ENCODE measurements at places on chromosomes 2 and 18.

GRCh38 chr2:211405036-211405435 is 848.6 kb downstream of the CPS1 start:
- DNase-seq: no peak

DNA sequence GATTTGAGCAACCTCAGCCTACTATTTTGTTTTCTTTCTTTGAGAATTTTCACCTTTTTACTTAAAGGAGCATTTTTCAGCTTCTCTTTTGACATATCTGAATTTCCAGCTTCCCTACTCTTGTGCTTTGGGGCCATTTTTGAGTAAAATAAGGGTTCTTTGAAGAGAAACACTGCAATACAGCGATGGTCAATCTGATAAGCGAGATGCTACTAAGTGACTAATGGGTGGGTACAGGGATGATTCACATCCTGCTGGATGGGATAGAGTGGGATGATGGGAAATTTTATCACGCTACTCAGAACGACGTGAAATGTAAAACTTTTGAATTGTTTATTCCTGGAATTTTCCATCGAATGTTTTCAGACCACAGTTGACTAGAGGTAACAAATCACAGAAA is 211.5 kb downstream of the TMEM247 start:
- DNase-seq: peak; percentile 36

DNA sequence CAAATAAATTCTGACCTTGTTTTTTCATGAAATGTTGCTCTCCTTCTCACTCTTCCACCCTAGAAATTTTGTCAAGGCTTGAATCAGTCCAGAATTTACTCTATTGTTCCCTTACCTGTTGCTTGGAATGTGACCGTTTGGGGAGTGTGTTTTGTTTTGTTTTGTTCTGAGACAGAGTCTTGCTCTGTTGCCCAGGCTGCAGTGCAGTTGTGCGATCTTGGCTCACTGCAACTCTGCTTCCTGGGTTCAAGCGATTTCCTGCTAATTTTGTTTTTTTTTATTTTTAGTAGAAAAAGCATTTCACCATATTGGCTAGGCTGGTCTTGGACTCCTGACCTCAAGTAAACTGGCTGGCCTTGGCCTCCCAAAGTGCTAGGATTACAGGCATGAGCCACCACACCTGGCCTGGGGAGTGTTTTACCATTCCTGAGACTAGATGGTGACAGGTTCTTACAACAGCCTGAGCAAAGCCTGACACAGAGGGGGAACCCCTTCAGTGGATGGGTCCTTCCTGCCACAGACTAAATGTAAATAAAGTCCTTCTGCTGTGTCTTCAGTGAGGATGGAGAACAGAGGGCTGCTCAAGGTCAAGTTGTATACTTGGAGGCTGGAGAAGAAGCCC is 52.0 kb downstream of the HAUS1 start:
- no peak for DNase-seq

DNA sequence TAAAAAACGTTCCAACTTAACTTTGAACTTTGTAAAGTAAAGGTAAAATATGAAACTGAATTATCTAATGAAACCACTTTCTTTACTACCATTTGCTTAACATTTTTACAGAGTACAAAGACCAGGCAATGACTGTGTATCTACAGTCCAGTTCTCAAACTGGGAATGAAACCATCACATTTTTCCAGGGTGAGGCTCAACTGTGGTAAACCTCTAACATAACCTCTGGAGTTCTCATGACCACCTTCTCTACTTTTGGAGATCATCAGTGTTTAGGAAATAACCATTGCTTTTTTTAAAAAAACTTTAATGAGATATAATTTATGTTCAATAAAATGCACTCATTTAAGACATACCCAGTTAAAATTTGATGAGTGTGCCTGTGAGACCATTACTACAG is 223.5 kb downstream of the RNF152 start:
- no peak for DNase-seq

GRCh38 chr2:147663153-147663961 is 181.5 kb upstream of the ACVR2A start:
- no peak for DNase-seq

DNA sequence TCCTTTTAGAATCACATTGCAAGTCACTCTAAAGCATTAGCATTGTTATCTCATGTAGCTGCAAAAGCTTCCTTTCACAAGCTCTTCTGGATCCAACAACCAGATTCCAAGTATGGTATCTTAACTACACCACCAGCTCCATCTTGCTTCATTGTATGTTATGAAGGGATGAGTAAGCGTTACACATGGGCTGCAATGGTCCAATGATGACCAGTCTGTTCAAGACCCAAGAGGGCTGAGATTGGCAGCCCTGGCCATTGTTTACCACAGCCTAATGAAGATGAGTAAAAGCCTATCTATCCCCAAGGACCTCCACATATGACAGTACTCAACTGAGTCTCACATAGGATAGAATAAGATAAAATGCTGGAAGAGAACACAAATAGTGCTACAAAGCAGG is 6.3 kb downstream of the CFLAR start:
- DNase-seq: no peak

DNA sequence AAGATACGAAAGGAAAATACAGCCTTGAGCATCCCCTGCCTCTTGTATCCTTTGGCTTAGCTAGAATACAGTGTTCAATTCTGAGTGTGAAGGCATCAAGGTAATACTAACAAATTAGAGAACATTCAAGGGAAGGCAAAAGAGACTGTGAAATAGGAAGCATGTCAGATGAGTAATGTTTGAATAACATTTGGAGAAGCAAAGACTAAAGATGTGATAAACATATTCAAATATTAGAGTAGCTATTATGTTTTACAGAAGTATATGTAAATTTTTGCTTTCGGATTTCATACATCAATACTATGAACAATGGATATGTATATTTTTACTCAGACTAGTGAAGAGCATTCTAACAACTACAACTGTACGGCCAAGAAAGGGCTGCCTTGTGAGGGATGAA is 161.7 kb upstream of the FN1 start:
- DNase-seq: no peak

GRCh38 chr18:10454681-10455557 is 484 bp downstream of the APCDD1 start:
- no peak for DNase-seq

GRCh38 chr2:3575534-3576262 is 638 bp downstream of the RPS7 start:
- peak; percentile 31 for DNase-seq

- no peak for DNase-seq
Observed at GRCh38 chr2:22329211-22330154, 1055.5 kb upstream of the KLHL29 start.

DNA sequence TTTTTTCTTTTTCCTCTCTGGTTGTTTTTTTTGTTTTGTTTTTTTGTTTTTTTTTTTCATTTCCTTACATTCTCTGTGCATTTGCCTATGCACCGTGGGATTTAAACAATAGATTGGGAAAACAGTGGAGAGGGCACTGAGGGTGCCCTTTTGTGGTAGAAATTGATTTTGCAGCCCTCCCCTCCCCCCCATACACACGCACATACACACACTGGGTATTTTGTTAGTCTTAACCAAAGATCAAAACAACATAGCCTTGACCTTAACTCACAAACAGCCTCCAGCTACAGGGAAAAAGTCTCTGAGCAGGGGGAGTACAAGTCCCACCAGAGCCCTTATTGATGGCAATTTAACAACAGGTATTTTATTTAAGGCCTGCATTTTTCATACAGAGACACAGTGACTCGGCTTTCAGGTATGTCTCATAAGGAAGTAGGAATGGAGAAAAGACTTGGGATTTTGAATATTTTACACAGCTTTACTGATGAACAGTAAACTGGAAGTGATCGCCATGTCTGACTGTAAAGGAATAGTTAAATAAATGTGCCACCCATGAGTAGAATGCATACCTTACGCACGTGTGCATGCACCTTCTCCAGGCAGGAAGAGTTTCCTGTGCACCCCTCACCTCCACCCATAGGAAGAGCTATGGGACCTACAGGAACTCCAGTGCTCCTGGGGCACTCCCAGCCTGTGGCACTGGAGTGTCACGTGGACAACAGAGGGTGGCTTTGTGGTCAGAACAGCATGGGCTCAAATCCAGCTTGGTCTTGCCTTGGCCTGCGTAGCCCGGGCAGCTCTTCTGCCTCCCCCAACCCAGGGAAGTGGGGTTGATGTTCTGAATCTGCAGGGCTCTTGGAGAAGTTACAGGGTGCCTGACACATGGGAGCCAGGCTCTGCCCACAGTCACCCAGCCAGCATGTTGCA is 266.4 kb downstream of the ANAPC1 start:
- DNase-seq: peak; percentile 20

- peak; percentile 58 for DNase-seq
Observed at GRCh38 chr2:43605079-43605655, 9.3 kb upstream of the THADA start.

GRCh38 chr2:192347542-192347941 is 152.8 kb upstream of the TMEFF2 start:
- no peak for DNase-seq

GRCh38 chr2:235640926-235641723 is 147.3 kb downstream of the AGAP1 start:
- DNase-seq: no peak

GRCh38 chr2:201308914-201309313 is 48.2 kb downstream of the FLACC1 start:
- no peak for DNase-seq

GRCh38 chr2:70374616-70375015 is 72.7 kb upstream of the FAM136A start:
- no peak for DNase-seq

DNA sequence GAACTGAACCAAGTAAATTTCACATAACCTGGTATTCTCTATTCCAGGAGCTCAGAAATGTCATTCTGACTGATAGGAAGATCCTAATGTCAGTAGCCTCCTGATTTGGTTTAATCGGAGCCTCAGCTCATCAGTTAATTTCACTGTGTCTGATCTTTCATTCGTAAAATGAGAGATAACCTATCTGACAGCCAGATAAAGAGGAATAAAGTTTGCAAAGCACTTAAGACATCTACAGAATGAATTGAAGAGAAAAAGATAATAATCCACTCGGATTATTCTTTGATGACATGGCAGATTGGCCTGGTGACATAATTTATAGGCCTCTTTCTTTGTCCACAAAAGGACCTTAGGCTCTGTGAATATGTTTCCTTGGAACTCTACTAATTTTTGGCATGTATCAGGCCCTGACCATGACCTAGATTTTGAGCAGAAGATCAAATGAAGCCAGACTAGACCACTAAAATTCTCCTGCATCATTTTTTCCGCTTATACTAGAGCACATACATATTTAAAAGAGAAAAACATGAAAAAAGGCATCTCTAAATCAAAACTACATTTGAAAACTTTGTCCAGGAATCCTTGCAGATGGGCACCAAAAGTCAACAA is 312.4 kb downstream of the MTX2 start:
- DNase-seq: no peak

DNA sequence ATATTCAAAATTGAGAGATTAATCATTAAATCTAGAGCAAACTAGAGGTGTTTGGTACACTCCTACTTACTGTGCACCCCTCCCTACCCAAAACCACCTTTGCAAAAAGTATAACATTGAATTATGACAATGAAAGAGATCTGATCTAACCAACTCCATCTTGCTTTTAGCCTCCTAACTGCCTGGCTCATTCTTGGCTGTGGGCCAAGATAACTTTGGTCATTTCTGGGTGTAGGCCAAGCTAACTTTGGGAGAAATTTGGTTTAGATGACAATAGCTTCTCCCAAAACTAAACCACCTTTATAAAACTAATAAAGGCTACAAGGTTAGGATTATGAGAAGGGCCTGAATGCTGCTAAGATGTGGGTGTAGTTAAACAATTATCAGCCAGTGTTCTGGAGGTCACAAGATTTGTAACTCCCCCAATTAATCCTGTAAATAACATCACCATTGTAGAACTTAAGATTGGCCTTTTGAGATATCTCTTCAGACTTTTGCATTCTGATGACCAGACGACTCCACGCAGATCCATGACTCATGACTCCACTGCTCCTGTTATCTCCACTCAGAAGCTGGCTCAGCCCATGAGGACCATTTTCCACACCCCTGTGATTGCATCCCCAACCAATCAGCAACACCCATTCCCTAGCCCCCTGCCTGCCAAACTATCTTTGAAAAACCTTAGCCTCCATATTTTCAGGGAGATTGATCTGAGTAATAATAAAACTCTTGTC is 160.2 kb downstream of the FBXO15 start:
- no peak for DNase-seq

DNA sequence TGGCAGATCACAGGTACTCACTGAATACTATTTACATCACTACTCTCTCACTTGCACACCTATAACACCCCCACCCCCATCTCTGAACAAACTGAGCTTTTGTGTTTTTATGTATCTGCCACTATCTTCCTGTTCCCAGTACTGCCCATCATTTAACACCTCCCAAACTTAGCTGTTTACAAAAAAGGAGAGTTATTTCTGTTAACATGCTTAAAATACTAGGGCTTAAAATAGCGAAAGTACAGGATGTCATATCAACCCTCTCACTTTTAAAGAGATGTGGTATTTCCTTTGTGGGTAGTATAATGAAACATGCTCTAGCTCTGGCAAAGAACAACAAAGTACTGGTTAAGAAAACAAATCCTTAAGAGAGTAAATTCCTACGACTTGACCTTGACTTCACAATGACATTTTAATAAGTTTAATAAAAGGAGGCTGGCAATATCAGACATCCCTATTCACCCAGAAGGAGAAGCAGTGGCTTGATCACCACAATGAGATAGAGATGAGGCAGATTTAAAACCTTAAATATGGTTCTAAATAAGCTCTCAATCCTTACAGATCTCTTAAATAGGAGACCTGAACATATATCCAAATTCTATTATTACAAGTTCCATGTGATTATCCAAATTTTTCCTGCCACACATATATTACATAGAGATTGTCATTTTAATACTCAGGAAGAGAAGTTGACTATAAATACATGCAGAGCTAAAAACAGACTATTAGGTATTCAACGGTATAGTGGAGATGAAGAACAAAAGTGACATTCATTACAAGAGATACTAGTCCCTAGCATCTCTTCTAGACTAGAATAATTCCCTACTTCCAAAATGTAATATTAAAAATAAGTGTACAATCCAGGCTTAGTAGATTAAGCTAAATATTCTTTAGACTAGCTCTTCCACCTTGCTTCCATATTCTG is 36.9 kb downstream of the TRAK2 start:
- no peak for DNase-seq

- DNase-seq: no peak
Observed at GRCh38 chr2:136399667-136400289, 281.8 kb upstream of the CXCR4 start.

DNA sequence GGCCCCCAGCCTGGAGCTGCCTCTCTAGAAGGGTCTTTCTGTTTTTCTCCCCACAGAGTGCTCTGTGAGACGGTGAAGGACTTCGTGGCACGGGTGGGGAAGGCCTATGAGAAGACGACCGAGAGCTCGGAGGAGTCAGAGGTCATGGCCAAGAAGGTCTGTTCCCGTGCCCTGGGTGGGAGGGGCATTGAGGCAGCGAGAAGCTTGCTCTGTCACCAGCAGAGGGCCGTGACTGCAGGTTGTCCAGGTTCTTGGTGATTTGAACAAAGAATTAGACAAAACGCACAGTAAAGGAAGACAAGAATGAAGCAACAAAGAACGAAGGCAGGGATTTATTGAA is 93.9 kb downstream of the DGKD start:
- DNase-seq: peak; percentile 59
